ENCODE measurements at places on chromosomes 4 and X. TPM values are rescaled to one million over a fixed set of nuclear protein-coding genes. Genes with fewer than 3 reads are reported as not detected.

The RBM47 gene
- polyA plus RNA-seq = 10.3 TPM

DNA sequence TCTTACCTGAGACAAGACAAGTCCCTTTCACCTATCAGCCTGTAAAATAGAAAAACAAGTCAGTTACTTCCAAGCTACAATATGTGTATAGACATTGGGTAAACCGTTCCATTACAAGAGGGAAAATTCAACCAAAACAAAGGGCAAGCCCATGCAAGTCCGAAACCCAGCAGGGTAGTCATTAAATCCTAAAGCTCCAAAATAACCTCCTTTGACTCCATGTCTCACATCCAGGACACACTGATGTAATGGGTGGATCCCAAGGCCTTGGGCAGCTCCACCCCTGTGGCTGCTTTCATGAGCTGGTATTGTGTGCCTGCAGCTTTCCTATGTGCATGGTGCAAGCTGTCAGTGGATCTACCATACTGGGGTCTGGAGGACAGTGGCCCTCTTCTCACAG is 14.7 kb upstream of the FAM47B start:
- no peak overlapping the region for H3K27ac ChIP-seq
- H3K4me3 ChIP-seq = no peak overlapping the region
- no peak for DNase-seq
- no peaks in the 10 kb centered on the region for H3K27me3 ChIP-seq

DNA sequence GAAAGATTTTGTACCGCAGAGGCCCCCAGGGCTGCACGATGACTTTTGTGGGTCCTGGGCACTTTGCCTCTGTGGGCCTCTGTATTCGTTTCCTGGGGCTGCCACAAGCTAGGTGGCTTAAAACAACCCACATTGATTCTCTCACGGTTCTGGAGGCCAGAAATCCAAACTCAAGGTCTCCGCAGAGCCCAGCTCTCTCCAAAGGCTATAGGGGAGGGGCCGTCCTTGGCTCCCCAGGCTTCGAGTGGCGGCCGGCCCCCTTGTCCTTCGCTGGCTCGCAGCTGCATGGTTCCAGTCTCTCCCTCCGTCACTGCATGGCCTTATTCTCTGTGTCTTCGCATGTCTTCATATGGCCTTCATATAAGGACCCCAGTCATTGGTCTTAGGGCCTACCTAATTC is 241.2 kb downstream of the EVC2 start:
- H3K27ac ChIP-seq = no peak overlapping the region
- no peaks in the 10 kb centered on the region for H3K27me3 ChIP-seq
- DNase-seq = no peak
- no peaks in the 10 kb centered on the region for H3K36me3 ChIP-seq
- H3K4me3 ChIP-seq = no peak overlapping the region
- H3K4me1 ChIP-seq = no peaks in the 10 kb centered on the region

The MYOZ2 gene
- polyA plus RNA-seq = 0.34 TPM

- no peak overlapping the region for H3K27ac ChIP-seq
- H3K27me3 ChIP-seq = no peaks in the 10 kb centered on the region
- H3K36me3 ChIP-seq = no peaks in the 10 kb centered on the region
- H3K4me3 ChIP-seq = no peak overlapping the region
- H3K4me1 ChIP-seq = no peaks in the 10 kb centered on the region
Observed at GRCh38 chr4:170875868-170876267, 786.1 kb upstream of the AADAT start.

DNA sequence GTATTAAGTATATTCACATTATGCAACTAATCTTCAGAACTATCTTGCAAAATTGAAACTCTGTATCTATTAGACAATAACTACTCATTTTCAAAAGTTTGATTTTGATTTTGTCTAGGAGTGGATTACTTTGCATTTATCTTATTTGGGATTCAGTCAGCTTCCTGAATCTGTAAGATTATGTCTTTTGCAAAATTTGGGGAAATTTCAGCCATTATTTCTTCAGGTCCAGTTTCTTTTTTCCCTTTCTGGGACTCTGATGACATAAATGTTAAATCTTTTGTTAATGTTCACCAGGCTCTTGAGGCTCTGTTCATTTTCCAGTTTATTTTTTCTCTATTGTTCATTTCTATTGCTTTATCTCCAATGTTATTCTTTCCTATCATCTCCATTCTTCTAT is 15.0 kb downstream of the RPS6KA3 start:
- no peak overlapping the region for H3K27ac ChIP-seq
- no peaks in the 10 kb centered on the region for H3K36me3 ChIP-seq
- no peak overlapping the region for H3K4me3 ChIP-seq
- H3K4me1 ChIP-seq = no peaks in the 10 kb centered on the region
- DNase-seq = no peak

DNA sequence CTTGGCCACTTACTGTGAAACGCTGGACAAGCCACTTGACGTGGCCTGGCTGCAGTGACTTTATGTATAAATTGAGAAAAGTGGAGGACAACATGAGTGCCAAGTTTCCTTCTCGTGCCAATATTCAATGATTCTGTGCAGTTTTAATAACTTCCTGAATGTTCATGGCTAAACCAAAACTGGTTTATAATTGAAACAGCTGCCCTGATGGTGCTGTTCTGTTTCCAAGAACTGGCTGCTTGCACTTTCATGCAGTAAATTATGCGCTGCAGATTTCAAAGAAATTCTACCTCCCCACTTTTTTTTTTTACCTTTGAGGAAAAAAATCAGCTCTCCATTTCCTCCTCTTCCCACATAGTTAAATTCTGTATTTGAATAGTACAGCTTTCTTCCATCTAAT is 205.2 kb upstream of the CASK start:
- H3K27me3 ChIP-seq = no peaks in the 10 kb centered on the region
- DNase-seq = no peak
- H3K4me3 ChIP-seq = no peak overlapping the region
- no peaks in the 10 kb centered on the region for H3K36me3 ChIP-seq
- no peak overlapping the region for H3K27ac ChIP-seq
- H3K4me1 ChIP-seq = no peaks in the 10 kb centered on the region

DNA sequence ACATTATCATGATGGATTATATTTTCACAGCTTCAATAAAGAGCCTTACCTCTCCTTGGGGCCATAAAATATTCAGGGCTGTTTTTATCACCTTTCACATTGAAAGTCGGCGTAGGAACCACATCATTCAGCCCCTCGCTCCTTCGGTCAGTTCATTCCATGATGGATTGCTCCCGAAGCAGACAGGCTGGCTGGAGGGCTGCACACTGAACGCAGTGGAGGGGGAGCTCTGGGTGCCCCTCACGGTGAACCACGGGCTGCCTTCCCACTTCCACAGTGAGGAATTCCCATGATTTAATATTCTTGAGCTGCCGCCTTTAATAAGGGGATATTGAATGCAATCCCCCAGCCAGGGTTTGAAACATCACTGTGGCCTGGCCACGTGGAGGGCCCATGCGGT is 16.0 kb downstream of the PPP2R2C start:
- no peaks in the 10 kb centered on the region for H3K36me3 ChIP-seq
- H3K4me1 ChIP-seq = no peaks in the 10 kb centered on the region
- H3K27ac ChIP-seq = no peak overlapping the region
- no peaks in the 10 kb centered on the region for H3K27me3 ChIP-seq

The TMSB15B gene
- 5.5 TPM for polyA plus RNA-seq

DNA sequence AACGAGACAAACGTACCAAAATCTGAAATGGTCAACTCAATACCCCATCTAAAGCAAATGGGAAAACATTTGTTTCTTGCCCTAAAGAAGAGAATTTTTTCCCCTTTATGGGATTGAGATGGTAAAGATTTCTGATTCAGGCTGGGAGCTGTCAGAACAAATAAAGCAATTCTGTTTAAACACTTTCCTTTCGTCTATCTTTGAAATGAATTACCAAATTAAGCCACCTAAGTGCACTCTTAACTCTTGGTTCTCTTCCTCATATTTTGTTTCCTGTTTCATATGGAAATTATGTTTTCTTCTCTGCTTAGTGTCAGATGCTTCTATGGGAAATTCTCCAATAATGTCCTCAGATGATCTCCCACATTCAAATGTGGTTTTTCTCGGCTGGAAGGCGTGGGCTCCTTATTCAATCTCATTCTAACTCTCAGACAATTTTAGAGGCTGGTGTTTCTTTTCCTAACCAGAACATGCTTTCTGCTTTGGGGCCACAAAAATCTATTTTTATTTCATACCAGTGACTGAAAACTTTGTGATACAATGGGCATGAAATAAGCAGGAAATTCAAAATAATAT is 50.3 kb upstream of the HPF1 start:
- no peaks in the 10 kb centered on the region for H3K27me3 ChIP-seq
- no peak for DNase-seq
- H3K27ac ChIP-seq = no peak overlapping the region
- no peaks in the 10 kb centered on the region for H3K4me1 ChIP-seq
- H3K4me3 ChIP-seq = no peak overlapping the region
- no peaks in the 10 kb centered on the region for H3K36me3 ChIP-seq

The TMPRSS11A gene
- polyA plus RNA-seq = not detected

The IGFBP7 gene
- 4,468 TPM for polyA plus RNA-seq

The ZFP92 gene
- 2.7 TPM for polyA plus RNA-seq

DNA sequence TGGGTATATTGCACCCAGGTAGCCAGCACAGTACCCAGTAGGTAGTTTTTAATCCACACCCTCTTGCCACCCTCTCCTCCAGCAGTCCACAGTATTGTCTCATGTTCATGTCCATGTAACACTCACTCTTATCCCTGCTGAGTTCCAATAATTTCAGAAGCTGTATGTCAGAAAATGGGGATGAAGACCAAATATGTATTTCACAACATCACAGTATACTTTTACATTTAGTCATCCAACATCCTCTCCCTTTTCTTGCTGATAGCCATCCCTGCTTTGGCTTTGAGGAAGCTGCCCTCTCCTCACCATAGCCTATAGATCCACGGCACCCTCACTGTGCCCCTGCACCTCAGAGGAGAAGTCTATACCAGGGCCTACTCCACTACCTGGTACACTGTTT is 126.0 kb upstream of the LDB2 start:
- H3K4me3 ChIP-seq = no peak overlapping the region
- no peaks in the 10 kb centered on the region for H3K4me1 ChIP-seq
- no peak for DNase-seq
- no peaks in the 10 kb centered on the region for H3K36me3 ChIP-seq
- no peak overlapping the region for H3K27ac ChIP-seq

The C4orf36 gene
- polyA plus RNA-seq = 1.4 TPM

- no peak for DNase-seq
- H3K4me3 ChIP-seq = no peak overlapping the region
- no peaks in the 10 kb centered on the region for H3K36me3 ChIP-seq
Observed at GRCh38 chrX:152844256-152844655, 13.4 kb downstream of the NSDHL start.

- no peaks in the 10 kb centered on the region for H3K4me1 ChIP-seq
- no peak overlapping the region for H3K4me3 ChIP-seq
- no peak for DNase-seq
Observed at GRCh38 chr4:15935504-15936402, 2.8 kb downstream of the FGFBP1 start.

DNA sequence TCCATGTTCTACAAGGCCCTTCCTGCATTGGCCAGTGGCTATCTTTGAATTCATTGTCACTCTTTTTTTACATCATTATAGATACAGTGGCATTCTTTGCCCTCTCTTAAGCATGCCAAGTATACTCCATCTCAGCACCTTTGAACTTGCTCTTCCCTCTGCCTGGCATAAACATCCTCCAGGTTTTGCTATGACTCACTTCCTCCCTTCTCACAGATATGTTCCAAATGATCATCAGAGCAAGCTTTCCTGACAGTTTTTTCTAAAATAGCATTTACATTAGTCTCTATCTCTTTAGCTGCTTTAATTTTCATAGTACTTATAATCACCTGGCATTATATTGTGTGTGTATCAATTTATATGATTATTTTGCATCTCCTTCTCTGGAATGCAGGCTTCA is 553.3 kb upstream of the MAGEB2 start:
- no peak overlapping the region for H3K4me3 ChIP-seq
- H3K27me3 ChIP-seq = no peaks in the 10 kb centered on the region
- H3K27ac ChIP-seq = no peak overlapping the region

The RNF212 gene
- 6.8 TPM for polyA plus RNA-seq

- no peak overlapping the region for H3K27ac ChIP-seq
- H3K4me1 ChIP-seq = no peaks in the 10 kb centered on the region
- no peaks in the 10 kb centered on the region for H3K36me3 ChIP-seq
- no peaks in the 10 kb centered on the region for H3K27me3 ChIP-seq
- no peak overlapping the region for H3K4me3 ChIP-seq
- DNase-seq = no peak
Observed at GRCh38 chr4:172708184-172708583, 460.4 kb upstream of the GALNT7 start.

GRCh38 chr4:187993827-187994226 is 1.7 kb upstream of the ZFP42 start:
- H3K4me3 ChIP-seq = no peak overlapping the region
- H3K27ac ChIP-seq = no peak overlapping the region
- H3K27me3 ChIP-seq = no peaks in the 10 kb centered on the region
- no peaks in the 10 kb centered on the region for H3K36me3 ChIP-seq
- no peaks in the 10 kb centered on the region for H3K4me1 ChIP-seq

- no peak overlapping the region for H3K27ac ChIP-seq
- H3K27me3 ChIP-seq = no peaks in the 10 kb centered on the region
- no peaks in the 10 kb centered on the region for H3K4me1 ChIP-seq
- no peaks in the 10 kb centered on the region for H3K36me3 ChIP-seq
Observed at GRCh38 chr4:163384434-163384833, 40.7 kb downstream of the NPY5R start.

DNA sequence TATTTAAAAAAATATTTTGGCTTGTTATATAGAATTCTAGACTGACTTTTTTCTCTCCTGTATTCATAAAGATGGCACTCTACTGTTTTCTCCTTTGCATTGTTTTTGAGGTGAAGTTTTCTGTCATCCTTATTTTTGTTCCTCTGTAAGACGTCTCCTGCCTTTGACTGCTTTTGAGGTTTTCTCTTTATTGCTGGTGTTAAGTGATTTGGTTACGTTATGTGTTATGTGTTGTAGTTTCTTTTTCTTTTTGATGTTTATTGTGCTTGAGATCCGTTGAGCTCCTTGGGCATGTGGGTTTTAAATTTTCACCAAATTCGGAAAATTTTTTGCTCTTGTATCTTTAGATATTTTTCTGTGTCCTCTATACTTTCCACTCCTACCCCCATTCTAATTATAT is 50.0 kb downstream of the KDM6A start:
- peaks cover 10% of the 10 kb centered on the region for H3K4me1 ChIP-seq
- no peak overlapping the region for H3K27ac ChIP-seq
- DNase-seq = no peak
- H3K27me3 ChIP-seq = no peaks in the 10 kb centered on the region

DNA sequence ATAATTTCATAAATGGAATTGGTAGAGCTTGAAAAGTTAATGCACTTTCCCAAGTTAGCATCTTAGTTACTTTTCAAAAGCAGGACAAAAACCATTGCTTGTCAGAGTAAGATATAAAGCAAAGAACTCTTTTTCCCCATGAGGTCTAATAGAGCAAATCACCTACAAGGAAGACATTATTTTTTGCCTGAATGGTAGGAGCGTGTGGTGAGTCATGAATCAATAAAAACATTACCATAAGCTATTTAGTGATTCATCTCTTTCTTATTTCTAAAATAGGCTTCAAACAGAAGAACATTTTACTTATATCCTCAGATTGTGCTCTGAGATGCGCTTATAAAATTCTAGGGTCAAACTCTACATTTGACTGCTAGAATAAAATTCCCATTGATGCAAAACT is 109.4 kb upstream of the GPRIN3 start:
- H3K4me1 ChIP-seq = peaks cover 3% of the 10 kb centered on the region
- no peak overlapping the region for H3K4me3 ChIP-seq

Data from ovary (tissue), 10 donors.